Occipital lobe (tissue), 3 donors: ENCODE measurements at places on chromosomes 6 and 20.

DNA sequence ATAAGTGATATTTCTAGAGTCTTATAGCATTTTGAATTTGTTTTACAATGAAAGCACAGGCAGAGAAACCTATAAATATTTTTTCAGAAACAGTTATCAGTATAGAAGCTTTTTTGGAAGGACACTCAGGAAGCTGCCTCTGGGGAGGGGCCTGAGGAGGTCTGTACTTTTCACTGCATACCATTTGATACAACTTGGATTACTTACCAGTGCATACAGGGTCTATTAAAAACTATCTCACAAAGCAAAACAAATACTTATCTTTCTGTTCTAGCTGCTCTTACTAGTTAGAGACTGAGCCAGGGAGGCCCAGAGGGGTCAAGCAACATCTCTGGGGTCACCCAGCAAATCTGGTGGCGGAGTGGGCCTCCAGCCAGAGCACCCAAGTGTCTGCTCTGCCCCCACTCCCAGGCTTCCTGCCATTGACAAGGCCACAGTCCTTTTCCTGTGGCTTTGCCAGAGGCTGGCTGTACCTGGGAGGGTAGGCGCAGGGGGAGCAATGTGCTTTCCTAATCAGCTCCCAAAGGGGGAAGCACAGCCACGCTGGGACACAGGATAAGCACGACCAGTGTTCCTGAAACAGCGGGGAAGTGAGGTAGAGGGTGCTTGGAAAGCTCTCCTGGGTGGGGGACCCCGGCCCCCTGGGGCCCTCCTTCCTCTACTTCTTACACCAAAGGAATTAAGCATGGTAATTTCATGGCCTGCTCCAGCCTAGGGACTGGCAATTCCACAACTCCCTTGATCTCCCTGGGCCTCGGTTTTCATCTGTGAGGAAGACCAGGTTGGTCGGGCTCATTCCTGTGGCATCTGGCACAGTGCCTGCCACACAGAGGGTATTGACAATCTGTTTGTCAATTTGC, 7.8 kb downstream of the TCF15 start:
- no peak for DNase-seq

- no peak for DNase-seq
Observed at GRCh38 chr6:151536188-151536479, 42.3 kb downstream of the CCDC170 start.

- DNase-seq, result no peak
Observed at GRCh38 chr6:73581293-73581692, 60.5 kb upstream of the EEF1A1 start.

DNA sequence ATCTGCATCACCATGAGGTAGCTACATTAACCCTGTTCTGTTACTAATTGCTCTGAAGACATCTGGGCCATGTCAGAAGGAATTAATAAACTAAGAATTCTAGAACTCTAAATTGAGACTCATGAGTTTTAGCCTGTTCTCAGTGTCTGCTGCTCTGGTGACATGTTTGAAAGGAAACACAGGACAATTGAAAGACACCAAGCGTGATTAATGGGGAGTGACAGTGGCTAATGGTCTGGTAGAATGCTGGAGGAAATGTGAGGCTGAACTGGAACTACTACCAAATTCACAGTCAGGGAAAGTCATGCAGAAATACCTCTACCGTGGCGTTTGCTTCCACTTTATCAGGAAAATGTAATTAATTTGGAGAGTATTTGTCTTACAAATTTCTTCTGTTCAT, 140.0 kb downstream of the TBC1D7 start:
- DNase-seq, result no peak

- DNase-seq, result no peak
Observed at GRCh38 chr6:17107863-17108262, 6.0 kb downstream of the STMND1 start.

DNA sequence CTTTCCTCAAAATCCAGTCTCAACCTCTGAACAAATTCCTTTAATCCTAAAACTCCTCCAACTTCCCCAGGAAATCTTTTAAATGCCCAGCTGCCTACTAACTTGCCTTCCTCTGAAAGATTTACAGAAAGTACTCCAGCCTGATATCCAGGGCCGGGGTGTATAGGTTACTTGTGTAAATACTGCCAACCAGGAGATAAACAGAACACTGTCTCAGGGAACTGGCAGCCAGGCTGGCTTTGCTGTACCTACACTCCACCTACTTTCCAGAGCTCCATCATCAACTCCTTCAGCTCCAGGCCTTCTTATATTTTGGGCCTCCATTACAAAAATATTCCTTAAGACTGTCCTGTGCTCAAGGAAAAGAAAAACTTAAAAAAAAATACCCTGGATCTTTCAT, 85.9 kb downstream of the CEP162 start:
- no peak for DNase-seq

- no peak for DNase-seq
Observed at GRCh38 chr6:15148356-15148946, 97.4 kb upstream of the JARID2 start.

DNA sequence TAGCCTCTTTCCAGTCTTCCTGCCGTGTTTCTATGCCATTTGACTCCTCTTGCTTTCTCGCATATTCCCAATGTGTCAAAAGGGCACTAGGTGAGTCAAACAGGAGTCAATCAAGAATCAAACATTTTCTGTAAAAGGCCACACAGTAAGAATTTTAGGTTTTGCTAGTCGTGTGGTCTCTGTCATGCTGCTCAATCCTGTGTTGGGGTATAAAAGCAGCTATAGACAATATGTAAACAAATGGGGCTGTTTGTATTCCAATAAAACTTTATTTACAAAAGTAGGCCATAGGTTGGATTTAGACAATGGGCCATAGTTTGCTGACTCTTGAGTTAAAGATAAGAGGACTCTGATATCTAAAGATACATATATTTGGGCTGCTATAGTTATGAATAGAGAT, 235.4 kb upstream of the BTBD3 start:
- DNase-seq, result no peak

DNA sequence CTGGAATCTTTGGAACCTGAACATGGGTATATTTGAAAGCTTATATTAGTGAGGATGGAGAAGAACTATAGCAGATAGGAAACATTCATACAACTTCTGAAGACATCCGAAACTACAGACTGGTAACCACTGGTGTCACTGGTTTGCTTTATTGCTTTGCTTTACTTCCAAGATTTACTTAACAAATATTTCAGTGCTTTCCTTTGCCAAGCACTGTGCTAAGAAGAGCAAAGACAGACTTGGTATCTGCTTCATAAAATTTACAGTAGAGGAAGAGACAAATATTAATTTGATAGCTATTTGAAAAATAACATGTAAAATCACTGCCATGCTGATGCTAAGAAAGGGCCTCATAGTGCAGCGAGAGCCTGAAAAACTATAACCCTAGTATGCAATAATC, 1.8 kb downstream of the TPD52L1 start:
- no peak for DNase-seq

GRCh38 chr20:6180531-6180930, 57.7 kb upstream of the FERMT1 start:
- DNase-seq, result no peak

DNA sequence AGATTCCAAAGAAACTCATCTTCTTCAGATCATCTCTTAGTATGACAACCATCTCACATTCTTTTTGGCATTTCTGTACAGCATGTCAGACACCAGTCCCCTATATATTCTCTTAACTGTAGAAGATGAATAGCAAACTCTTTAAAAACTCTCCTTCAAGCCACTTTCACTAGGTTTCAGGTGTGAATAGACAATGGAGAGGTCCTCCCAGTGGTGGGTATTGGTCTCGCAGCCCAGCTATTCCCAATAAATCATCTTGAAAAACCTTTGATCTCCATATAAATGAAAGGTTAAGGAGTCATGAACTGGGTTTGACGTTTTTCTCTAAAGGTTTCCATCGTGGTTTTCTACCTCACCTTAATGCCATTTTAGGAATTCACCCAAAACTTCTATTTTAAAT, 180.0 kb downstream of the GJA1 start:
- DNase-seq, result no peak
